ENCODE measurements at places on chromosomes 5 and 9. TPM values are rescaled to one million over a fixed set of nuclear protein-coding genes. Genes with fewer than 3 reads are reported as not detected.

DNA sequence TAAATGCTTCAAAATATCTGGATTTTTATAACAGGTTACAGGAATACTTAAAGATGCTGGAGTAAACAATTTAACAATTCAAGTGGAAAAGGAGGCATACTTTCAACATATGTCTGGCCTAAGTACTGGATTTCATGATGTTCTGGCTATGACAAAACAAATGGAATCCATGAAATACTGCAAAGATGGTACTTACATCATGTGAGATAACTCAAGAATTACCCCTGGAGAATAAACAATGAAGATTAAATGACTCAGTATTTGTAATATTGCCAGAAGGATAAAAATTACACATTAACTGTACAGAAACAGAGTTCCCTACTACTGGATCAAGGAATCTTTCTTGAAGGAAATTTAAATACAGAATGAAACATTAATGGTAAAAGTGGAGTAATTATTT is 35.6 kb downstream of the SLC30A5 start:
- no peaks in the 10 kb centered on the region for H3K36me3 ChIP-seq

DNA sequence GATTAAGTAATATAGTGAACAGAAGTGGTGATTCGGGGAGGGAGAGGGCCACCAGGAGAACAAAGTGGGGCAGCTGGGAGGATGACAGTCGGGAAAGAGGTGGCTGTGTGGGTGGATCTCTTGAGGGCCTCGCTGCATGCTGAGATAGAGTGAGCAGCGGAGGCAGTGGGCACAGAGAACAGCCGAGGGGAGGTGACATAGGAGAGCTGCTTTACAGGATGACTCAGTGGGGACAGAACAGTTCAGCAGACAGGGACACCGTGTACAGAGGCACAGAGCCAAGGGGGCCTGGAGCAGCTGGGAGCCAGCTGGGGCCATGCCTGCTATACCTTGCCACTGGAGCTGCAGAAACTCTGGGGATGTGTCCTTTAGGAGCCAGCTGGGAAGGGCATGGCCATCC is 273.9 kb downstream of the GADD45G start:
- no peak for DNase-seq
- H3K4me3 ChIP-seq = no peak overlapping the region
- H3K27me3 ChIP-seq = no peaks in the 10 kb centered on the region

- DNase-seq = no peak
- no peaks in the 10 kb centered on the region for H3K27me3 ChIP-seq
- H3K36me3 ChIP-seq = no peaks in the 10 kb centered on the region
These were observed 230.2 kb downstream of the TENT4A start for GRCh38 chr5:6943197-6944112.

- no peak overlapping the region for H3K27ac ChIP-seq
- no peak for DNase-seq
- no peak overlapping the region for H3K4me3 ChIP-seq
- H3K27me3 ChIP-seq = no peaks in the 10 kb centered on the region
These were observed 14.1 kb downstream of the SLC25A46 start for GRCh38 chr5:110752953-110753352.

DNA sequence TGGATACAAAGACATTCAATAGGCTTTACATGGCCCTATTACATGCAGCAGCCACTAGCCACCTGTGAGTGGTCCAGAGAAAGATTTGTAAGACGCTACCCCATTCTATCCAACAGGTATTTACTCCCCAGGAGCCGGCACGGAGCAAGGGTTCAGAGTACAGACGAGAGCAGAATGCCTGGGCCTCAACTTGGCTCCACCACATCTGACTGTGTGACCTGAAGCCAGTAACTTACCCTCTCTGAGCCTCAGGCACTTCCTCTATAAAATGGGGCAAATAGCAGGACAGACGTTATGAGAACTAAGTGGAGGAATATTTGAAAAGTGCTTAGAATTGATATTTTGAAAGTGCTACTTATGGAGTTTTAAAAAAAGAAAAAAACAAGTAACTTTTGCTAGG is 100.0 kb downstream of the TLE1 start:
- peaks cover 18% of the 10 kb centered on the region for H3K4me1 ChIP-seq
- H3K27ac ChIP-seq = 0 out of 2 replicates have a peak overlapping the region, but pooled peaks have one; percentile 55
- H3K27me3 ChIP-seq = no peaks in the 10 kb centered on the region
- DNase-seq = no peak
- H3K36me3 ChIP-seq = peaks cover 48% of the 10 kb centered on the region
- H3K4me3 ChIP-seq = no peak overlapping the region

IFNA21 gene
- not detected for total RNA-seq
